ENCODE measurements at places on chromosomes 11 and 22. TPM values are rescaled to one million over a fixed set of nuclear protein-coding genes. Genes with fewer than 3 reads are reported as not detected.

- DNase-seq, result no peak
These were observed 19.8 kb upstream of the RAPSN start for GRCh38 chr11:47468598-47469214.

- DNase-seq, result no peak
These were observed 25.1 kb downstream of the MTMR2 start for GRCh38 chr11:95898782-95899181.

DNA sequence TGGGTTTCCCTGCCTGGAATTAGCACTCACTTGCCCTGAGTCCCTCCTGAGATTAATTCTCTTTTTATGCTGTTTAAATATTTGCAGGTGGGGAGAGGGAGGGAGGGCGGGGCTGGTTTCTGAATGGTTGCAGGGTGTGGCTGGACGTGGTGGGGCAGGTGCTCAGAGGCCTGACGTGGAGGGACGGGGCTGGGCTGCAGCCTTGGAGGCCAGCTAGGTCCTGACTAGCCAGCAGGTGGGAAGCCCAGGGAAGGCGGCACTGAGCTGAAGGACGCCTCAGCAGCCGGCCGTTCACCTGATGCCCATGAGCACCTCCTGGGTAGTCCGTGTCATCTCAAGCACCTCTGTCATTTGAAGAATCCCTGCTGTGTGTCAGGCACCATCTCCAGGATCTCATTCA lies 21.3 kb downstream of the SGSM1 start:
- DNase-seq, result no peak

DNA sequence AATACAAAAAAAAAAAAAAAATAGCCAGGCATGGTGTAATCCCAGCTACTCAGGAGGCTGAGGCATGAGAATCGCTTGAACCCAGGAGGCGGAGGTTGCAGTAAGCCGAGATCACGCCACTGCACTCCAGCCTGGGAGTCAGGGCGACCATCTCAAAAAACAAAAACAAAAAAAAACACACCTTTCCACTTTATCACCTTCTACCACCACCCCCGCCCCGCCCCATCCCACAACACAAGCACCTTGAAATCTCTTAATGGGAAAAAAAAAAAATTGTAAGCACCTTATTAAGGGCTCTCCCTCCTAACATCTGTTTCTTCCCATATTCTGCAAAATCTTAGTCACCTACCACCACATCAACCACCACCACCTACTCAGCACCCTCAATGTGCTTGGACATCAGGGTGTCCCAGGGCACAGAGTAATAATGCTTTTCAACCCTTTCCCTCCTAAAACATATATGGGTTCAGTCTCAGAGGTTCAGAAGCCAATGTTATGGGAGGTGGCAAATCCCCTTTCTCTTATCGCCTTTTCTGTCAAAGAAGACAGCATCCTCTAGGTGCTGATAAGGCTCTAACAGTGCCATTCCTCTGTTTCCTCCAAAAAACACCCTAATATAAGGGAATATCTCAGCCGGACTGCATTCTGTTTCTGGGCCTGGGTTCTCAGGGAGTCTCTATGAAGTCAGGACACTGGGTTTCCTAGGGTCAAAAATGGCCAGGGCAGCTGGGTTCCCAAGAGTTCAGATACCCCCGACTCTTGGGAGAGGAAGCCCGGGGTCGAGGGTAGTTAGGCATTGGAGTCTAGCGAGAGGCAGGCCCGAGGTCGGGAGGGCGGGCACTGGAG lies 718 bp downstream of the INTS5 start:
- no peak for DNase-seq

DNA sequence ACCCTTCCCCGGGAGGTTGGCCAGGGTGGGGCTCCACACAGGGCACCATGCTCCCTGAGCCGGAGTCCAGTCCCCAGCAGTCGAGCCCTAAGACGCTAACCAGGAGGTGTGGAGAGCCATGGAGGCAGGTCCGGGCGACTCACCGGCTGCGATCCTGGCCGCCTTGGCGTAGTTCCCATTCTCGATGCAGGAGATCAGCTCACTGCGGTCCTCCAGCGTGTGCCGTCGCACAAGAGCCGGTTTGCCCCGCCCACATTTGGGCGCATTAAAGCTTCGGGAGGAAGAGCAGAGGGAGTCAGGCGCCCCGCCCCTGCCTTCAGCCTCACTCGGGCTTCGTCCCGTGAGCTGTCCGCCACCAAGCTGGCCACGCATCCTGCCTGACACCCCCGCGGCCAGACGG lies 50.8 kb downstream of the BRD1 start:
- no peak for DNase-seq

Gene OR5P2
- polyA plus RNA-seq, result not detected

DNA sequence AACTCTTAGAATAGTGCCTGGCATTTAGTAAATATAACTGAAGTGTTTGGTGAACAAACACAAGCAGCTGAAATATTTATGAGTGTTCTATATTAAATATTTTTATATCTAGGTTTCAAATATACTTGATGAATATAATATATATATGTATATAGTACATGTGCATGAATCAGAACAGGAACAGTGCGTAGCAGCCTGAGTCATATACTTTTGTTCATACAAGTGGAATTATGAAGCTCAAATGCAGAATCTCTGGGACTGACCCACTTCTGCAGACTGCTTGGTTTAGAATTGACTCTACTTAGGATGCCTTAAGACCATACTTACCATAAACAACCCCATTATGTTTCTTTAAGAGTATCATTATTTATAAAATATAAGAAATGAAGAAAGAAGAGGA lies 997.8 kb upstream of the RAG2 start:
- no peak for DNase-seq

DNA sequence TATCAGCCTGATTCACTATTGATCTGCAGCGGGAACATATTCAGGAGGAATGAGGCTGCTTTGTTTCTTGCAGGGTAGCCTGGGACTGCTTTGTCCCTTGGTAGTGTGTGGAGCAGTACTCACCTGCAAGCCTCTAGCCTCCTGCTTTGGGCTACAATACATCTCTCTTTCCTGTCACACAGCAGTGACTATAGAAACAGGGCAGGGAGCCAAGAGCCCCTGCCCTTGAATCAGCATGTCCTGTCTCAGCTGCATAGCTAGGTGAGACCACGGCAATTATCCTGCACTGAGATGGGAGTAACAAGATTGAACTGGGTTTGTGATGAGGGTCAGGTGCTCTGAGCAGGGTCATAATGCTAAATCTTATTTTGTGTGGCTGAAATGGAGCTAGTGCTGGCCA lies 191.9 kb downstream of the NELL1 start:
- DNase-seq, result no peak

DNA sequence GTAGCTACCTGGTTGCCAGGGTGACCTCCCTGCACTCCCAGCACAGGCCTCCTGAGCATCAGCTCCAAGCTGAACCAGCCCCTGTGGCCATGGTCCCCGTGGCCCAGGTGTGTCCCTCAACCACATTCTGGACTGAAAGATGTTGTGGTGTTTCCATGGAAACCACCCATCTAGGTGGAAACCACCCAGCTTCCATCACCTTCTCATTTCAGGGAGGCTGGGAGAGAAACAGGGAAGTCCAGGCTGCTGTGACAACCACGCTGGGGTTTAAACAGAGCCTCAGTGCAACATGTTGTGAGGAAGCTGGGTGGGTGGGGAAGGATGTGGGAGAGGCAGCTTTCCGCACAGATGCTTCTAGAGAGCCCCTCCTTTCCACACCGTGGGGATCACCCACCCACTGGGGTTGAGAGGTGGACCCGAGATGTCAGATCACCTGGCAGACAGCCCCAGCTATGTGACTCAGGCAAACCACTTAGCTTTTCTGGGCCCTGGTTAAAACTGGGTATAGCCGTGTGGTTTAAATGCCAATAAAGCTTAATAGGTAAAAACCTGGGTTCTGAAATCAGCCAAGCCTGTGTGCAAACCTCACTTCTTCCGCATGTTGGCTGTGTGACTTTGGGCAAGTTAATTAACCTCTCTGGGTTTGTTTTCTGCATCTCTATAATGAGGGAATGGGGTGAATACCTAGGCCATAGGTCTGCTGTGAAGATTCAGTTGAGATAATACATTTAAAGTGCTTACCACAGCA lies 46.4 kb downstream of the CD82 start:
- DNase-seq, result no peak

DNA sequence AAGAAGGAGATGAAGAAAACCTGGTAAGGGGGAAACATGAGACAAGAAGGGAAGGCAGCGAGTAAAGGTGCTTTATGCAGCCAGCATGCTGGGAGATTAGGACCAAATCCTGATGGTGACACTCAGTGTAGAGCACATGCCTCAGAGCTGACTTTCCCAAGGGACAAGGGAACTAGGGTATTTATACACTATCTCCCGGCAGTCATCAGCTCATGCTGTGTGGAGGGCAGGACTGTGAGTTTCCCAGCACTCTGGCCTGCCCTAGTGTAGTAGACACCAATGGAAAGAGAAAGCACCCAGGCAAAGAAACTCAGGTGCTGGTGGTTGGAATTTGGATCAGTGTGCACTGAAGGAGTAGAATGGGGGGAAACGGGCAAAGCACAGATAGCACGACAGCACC lies 128.3 kb upstream of the CSNK2A3 start:
- DNase-seq, result no peak

DNA sequence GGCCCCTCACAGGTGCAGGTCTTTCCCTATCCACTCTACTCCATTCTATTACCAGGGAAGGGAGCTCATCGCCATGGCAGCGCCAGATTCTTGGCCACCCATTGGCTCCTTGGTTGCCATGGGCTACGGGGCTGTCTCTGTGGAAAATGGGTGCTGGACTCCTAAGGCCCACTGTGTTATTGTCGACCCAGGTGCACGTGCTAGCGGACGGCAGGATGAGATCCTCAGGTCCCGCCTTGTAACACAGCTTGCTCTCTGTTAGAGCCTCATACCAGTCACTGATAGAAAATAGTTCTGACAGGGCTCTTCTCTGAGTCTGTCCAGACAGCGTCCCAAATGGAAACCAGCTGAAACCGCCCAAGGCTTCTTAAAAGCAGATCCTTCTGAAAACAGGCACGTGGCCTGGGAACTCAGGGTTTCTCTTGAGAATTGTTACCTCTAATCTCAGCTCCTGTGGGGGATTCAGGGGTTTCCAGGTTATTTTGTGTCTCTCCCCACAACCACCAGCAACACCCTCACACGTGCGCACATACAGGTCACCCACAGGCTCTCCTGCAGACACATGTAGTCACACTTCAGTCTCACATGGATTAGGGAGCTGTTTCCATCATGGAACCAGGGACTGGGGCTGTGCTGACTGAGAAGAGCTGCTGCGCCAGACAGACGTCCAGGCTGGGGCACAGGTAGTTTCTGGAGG lies 1.5 kb downstream of the TUB start:
- DNase-seq, result no peak

Gene USP2
- 2.2 TPM for polyA plus RNA-seq

GRCh38 chr11:113278481-113278880 lies 35.9 kb upstream of the TTC12 start:
- DNase-seq, result no peak

DNA sequence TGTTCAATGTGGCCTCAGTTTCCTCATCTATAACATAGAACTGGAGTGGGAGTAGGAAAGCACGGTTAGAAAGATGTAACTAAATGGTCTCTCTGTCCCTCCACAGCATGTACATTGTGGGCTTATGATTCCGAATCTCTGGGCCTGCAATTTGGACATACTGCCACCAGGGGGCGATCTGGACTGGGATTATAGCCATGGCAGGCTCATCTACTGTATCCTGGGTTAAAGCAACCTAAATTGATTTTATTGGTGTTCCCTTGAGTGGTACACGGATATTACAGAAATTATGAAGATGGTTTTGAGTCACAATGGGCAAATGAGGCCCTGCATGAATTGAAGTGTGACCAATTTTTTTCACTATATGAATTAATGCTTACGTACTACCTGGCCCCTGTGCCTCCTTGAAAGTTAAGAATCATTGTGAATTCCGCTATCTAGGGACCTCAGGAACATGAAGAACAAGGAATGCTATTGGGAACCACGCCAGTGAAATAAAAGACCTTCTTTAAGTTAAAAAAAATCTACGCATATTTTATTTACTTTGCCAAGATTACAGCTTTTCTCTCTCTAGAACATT lies 32.9 kb downstream of the TST start:
- peak; percentile 71 for DNase-seq

- DNase-seq, result no peak
These were observed 66.9 kb upstream of the CTSC start for GRCh38 chr11:88404391-88404790.

- DNase-seq, result no peak
These were observed 25.7 kb upstream of the SCGB1A1 start for GRCh38 chr11:62393061-62393611.

Gene C22orf42
- polyA plus RNA-seq, result not detected

DNA sequence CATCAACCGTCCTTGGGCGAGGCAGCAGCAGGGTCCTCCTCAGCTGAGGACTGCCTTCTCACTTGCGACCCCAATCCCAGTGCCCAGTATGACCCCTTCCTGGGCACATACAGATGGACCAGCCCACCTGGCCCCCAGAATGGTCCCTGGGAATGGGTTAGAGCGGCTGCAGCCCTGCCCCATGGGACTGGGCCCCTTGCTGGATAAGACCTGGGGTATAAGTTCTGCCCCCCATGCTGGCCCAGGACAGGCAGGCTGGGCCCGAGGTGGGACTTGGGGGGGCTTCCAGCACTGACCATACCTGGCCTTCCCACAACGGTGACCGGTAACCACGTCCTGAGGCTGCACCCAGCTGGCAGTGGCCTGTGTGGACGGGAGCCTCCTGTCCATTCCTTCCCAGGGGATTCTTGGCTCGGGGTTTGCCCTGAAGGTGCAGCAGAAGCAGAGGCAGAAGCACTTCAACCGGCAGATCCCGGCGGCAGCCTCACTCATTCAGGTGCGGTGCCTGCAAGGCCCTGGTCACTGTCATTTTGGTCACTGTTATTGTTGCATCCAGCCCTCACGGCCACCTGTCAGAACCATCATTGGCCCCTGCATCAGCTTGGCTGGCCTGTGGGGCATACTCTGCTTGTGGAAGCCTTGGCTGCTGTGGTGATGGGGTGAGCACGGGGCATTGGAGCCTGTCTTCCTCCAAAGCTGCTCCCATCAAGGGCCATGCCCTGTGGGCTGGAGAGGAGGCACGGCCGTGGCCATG lies 114.8 kb downstream of the KCNQ1OT1 start:
- DNase-seq, result no peak

DNA sequence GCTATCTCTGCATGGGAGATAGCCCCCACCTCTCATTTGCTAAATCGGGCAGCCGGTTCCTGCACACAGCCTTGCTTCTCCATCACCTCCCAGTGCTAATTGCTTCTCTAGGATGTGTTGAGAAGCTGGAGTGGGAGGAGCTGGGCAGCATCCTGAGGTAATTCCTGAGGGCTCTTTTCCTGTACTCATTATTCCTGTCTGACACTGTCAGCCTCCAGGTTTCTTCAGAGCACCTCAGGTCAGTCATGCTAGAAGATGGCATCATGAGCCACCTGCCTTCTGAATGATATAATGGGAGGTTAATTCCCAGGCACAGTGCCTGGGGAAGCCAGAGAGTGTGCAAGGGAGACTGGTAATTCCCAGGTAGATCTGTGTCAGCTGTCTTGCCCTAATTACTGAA lies 133.0 kb downstream of the RAB38 start:
- no peak for DNase-seq

DNA sequence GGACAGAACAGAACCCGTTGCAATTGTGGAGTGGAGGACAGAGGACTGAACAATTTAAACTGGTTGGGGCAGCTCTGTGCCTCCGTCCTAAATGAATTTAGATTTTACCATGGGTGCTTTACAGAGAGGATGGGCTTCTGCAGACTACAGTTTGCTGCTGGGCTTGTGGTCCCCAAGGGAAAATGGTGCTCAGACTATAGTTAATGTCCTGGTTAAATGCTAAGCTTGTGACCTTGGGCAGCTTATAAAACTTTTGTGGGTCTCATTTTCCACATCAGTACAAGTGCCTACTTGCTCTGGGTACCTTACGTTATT lies 355.2 kb upstream of the NARS2 start:
- DNase-seq, result no peak

- no peak for DNase-seq
These were observed 285.1 kb upstream of the CCDC90B start for GRCh38 chr11:83571302-83571701.

Gene FAM180B
- not detected for polyA plus RNA-seq

All from liver (tissue), 10 donors.